ENCODE measurements at places on chromosomes 13 and 19.

- DNase-seq, result no peak
These were observed 73.2 kb upstream of the MBNL2 start for GRCh38 chr13:97148894-97149293.

GRCh38 chr13:42181381-42181953 lies 90.5 kb upstream of the AKAP11 start:
- no peak for DNase-seq

GRCh38 chr13:92719868-92720267 lies 506.7 kb upstream of the GPC6 start:
- DNase-seq, result no peak

GRCh38 chr13:50074843-50075242 lies 59.6 kb downstream of the KCNRG start:
- DNase-seq, result peak; percentile 59

DNA sequence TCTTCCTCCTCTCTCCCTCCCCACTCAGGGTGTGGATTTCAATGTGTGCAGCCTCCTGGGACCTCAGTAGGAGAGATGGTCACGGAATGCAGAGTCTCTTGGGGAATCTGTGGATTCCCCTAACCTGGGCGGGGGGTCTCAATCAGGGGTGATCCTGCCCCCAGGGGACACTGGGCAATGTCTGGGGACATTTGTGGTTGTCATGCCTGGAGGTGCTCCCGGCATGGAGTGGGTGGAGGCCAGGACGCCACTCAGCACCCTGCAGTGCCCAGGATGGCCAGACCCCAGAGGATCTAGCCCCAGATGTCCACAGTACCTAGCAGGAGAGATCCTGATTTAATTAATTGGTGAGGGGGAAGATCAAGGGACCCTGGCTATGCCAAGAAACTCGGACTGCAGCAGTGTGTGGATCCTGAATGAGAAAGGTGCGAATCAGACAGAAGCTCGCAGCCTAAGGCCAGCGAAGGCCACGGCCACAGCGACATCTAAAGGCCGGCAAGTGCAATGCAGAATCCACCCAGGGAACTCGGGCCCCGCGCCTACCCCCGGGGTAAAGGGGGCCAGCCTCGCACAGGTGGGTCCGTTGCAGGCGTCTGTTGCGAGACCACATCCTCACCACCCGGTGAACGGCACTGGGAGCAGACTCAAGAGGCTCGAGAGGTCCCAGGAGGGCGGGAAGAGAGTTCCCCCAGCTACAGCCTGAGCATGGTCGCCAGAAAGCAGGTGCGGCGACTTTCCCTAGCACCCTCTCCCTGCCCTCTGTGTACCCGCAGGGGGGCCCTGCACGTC lies 88.8 kb downstream of the GNG7 start:
- peak; percentile 63 for DNase-seq

GRCh38 chr13:99916366-99917103 lies 55.0 kb downstream of the ZIC5 start:
- DNase-seq, result peak; percentile 54

- no peak for DNase-seq
These were observed 6.6 kb downstream of the ANKRD10 start for GRCh38 chr13:110907951-110908898.

GRCh38 chr13:55219538-55219937 lies 1921.2 kb upstream of the PRR20A start:
- no peak for DNase-seq

DNA sequence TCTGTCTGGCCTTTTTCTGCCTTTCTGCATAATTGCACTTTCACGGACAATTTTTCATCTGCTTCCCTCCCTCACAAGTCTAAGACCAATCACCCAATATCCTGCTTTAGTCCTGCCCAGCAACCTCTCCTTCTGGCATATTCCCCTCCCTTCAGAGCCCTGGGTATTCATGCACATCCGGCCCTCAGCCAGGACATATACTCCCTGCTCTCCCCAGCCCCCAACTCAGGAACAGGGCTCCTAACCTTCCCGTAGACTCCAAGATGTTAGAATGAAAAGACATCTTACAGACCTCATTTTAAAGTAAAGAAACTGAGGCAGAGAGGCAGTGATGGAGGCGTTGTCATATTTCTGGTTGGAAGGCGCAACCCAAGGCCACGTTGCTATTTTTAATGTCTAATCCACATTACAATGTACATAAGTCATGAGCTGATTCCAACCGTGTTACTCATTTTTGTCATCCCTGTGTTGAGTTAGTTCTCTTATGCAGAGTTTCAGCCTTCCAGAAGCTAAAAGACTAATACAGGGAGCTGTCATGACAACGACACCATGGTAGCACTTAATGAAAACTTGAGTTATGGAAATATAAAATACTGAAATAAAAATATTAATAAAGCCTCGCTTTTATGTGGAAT lies 209.2 kb downstream of the TSHZ3 start:
- DNase-seq, result no peak

DNA sequence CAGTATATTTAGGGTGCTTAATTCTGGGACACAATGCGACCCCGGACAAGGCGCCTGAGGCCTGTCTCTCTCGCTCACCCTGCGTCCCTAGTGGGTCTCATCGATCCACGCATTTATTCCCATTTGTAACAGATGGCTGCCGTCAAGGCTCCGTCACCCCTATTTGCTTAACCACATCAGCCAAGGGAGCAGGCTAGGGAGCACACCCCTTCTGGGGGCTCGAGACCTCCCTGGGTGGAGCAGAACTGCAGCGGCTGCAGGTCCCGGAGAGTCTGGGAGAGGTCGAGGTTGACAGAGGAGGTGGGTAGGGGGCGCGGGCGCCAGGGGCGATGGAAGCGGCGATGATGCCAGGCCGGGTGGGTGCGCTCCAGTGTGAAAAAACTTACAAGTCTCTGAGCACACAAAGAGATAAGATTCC lies 507 bp downstream of the ALG5 start:
- DNase-seq, result no peak

DNA sequence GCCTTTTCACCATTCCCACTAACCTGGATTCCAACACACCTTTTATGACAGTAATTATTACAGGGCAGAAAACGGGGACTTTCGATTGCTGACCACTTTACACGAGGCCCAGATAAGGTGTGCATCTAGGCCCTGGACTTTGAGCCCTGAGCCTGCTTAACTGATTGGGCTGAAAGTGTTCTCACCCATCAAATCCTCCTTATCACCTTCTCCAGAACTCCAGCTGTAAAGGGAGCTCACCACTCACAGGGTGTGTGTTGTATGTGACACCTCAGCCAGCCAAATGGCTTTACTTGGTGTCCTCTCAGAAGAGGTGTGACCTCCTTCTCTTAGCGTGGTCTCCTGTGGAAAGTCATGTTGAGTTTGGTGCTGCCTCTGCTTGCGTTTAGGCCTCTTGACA lies 36.5 kb downstream of the SIPA1L3 start:
- no peak for DNase-seq

DNA sequence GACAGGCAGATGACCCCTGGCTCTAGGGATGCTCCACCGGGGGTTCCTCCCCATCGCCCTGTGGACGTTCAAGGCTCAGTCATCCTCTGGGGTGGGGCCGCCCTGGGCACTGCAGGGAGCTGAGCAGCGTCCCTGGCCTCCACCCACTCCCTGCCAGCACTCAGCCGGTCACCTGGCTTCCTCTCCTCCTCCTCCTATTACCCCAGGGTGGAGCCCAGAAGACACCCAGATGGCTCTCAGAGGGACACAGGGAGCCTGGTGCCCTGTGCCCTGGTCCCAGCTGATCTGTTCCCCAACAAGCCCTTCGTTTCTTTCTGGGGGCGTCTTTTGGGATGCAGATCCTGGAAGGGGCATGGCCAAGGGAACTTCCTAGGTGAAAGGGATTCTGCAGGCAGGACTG lies 3.7 kb upstream of the MKNK2 start:
- DNase-seq, result no peak

DNA sequence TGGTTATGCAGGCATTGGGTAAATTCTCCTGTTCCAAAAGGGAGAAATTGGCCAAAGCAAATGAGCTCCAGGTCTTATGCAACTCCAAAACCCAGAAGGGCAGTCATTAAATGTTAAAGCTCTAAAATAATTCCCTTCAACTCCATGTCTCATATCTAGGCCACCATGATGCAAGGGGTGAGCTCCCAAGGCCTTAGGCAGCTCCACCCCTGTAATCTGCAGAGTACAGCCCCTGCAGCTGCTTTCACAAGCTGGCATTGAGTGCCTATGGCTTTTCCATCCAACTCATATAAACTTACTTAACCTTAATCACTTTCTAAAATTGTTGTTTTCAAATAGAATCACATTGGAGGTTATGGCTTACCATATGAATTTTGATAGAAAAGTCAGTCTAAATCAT lies 44.7 kb upstream of the ZNF429 start:
- DNase-seq, result no peak

DNA sequence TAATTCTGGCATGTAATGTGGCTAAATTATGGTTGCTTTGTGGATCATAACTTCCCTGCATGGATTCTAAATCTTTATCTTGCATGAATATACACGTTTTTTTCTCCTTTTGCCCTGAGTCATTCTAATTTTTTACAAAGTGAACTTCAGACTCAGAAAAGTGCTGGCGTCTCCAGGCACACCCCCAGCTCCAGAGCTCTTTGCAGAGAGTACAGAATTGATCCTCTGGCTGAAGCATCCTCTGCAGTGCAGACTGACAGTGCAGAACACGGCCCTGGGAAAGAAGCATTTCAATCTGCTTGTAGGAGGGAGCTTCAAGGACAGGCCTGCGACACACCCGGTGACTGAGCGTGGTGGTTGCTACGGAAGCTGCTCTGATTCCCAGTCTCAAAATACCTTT lies 228.1 kb downstream of the FGF9 start:
- DNase-seq, result no peak

GRCh38 chr13:81493144-81493543 lies 1152.2 kb upstream of the SPRY2 start:
- no peak for DNase-seq

DNA sequence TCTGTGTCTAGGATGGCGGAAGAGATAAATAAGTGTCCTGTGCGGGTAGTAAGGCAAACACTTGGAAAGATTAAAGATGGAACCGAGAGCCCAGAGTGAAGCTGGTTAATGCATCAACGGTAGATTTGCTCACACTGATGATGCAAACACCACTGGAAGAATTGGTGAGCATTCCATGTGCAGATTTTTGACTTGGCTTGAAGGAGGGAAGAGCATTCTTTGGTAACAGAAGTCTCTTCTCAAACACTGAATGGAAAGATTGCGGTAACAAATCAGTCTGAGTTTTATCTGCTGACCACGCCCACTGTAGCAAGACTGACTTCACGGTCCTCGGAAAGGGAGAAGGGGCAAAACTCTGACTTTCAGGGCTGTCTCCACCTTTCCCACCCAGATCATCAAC lies 112.5 kb downstream of the COL4A1 start:
- no peak for DNase-seq

DNA sequence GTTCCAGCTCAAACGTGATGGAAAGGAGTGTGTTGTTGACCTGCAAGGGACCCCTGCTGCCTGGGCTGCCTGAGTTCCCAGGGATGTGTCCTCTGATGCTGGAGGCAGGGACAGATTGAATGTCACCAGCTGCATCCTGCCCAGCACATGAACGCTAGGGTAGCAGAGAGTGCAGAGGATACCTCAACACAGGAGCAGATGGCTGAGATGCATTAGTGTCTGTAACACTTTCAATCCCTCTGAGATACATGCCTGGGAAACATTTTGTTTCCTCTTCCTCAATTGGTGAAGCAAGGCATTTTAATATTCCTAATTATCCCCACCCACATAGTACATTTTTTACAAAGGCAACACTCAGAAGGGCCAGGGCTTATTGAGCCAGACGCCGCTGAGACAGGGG lies 106.4 kb upstream of the UBL3 start:
- DNase-seq, result no peak

Measured in activated CD4-positive, alpha-beta T cell treated with anti-CD3 and anti-CD28 coated beads, Interleukin-2, amount 50 U/mL, for 16 hours (primary cell).